D721Med (cell line): ENCODE measurements at places on chromosomes 1 and 21.

DNA sequence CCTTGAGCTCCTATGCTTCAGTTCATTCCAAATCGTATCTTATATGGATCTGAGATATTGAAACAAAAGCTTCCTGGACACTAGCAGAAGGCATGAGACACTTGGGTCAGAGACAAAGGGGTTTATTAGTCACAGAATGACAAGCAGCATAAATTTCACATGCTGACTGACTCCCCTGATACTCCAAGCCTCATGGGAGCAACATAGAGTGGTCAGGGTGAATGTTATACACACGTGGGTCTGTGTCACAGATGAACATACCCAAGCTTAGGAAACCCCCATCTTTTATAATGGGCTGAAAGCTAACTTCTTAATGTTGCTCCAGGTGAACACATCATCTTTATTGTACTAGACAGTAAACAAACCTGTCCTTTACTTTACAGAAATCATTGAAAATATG lies 599.9 kb upstream of the RGS18 start:
- no peak for DNase-seq

DNA sequence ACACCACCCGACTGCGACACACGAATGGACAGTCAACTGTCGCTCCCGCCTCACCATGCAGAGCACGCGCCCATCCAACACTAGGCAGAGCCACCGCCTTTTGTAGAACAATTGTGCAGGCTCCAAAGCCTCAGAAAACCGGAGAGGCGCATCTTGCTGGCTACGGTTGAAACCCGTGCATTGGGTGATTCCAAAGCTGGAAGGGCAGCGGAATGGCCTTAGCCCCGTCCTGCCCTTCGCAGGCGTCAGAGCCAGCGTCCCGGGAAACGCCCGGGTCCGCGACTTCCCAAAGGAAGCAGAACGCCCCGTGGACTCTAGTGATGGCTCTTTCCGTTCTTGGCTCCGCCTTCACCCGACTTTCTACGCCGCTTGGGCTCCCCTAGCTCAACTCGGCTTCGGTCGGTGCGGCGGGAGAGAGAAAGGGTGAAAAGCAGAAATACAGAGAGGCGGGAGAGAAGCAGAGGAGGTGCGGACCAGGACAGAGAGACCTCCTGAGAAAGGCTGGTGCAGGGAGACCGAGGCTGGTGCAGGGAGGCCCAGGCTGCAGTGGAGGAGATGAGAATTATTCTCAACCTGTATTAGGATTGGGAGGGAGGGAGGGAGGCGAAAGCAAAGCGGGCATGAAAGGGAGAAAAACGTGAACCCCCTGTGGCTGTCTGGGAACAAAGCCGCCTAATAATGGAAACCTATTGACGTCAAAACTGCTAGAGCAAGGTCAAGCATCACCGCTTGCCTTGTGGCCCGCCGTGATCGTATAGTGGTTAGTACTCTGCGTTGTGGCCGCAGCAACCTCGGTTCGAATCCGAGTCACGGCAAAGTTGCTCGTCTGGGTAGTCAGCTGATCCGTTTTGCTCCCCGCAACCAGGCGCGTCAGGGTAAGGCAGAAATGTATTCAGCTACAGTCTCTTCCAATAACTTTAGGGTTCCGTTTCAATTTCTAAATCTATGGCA lies 99.5 kb downstream of the PRKAB2 start:
- no peak for DNase-seq

GRCh38 chr1:153629971-153630370 lies 1.7 kb downstream of the S100A1 start:
- DNase-seq, result no peak

DNA sequence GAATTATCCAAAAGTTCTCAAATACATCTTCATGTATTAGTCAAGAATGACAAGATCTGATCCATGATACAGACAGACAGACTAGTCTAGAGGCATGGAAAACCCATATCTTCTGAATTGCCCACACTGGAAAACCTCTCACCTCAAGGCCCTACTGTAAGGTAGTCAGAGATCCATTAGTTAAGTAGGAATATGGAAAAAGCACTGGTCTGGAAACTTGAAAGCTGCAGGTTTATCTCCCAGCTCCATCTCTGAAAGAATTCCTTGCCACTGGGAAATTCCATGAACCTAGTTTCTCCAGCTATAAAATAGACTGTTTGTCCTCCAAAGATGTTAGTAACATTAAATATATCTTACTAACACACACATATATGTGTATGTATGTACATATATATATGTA lies 169.2 kb downstream of the AKT3 start:
- DNase-seq, result no peak

- DNase-seq, result no peak
Observed at GRCh38 chr1:199308349-199308846, 669.6 kb downstream of the PTPRC start.

DNA sequence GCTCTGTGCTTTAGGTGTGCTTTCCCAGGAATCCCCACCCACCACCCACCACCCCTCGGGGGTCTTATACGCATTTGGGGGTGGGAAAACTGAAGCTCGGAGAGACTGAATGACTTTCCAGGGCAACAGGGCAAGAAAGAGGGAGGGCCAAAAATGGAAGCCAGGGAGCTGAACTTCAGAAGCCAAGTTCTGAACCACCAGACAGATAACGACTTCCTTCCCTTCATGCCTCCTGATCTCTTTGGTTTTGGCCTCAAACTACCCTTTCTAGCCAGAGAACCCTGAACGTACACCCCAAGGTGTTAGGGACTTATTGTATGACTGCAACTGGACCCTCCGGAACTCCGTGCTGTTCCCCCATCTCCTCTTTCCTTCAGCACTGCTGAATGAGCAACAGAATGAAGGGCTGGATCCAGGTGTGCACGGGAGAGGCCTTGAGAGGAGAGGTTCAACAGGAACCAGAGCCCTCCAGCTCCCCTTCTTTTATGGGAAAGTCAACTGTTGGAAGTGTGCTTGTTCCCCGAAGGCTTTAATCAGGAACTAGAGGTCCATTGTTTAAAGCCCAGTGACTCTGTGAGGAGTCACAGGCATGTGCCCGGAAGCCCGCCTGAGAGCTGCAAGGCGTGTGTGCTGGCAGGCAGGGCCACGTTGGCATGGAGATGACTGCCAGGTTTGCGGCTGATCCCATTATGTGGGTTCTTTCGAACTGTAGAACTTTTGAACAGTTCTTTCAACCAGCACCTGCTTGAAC lies 3.1 kb downstream of the BACE2 start:
- DNase-seq, result no peak

DNA sequence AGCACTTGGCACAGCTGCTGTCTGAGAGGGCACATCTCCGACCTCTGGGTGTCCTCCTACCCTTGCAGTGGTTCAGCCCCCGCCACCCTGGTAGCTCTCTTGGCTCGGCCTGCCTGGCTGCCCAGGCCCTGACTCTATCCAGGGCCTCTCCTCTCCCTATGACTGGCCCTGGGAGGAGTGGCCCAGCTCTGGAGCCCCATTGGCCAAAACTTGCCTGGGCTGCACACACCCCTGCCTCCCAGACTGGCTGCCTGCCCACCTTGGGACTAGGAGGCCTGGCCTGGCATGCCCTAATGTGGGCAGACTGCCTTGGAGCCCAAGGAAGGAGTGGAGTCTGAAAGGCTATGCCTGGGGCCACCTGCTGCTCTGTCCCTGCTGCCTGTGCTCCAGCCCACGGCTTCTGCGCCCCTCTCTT lies 33.6 kb downstream of the ACOT11 start:
- no peak for DNase-seq

DNA sequence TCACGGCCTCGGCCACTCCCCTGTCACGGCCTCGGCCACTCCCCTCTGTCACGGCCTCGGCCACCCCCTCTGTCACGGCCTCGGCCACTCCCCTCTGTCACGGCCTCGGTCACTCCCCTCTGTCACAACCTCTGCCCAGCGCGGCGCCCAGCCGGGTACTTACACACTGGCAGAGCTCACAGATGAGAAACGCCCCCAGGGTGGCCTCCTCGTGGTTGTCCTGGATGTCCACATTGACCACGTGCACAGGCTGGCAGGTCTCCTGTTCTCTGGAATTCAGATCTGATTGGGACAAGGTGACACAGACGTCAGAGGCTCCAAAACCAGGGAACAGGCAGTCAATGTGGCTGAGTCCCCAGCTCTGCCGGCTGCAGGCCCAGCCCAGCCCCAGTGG lies 3.3 kb upstream of the TMEM240 start:
- no peak for DNase-seq

- no peak for DNase-seq
Observed at GRCh38 chr1:238312969-238313368, 422.2 kb upstream of the ZP4 start.

DNA sequence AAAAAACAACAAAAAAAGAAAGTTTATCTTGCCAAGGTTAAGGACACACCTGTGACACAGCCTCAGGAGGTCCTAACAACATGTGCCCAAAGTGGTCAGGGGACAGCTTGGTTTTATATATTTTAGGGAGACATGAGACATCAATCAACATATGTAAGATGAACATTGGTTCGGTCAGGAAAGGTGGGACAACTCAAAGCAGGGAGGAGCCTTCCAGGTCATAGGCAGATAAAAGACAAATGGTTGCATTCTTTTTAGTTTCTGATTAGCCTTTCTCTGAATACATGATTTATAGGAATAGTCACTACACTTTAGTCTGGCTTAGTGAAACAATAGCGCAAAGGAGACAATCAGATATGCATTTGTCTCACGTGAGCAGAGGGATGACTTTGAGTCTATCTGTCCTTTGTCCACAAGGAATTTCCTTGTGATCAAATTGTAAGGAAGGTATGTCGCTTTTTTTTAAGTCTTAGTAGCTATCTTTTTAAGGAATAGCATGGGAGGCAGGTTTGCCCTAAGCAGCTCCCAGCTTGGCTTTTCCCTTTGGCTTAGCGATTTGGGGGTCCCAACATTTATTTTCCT lies 23.3 kb upstream of the OVAAL start:
- DNase-seq, result no peak

GRCh38 chr21:26933448-26933847 lies 33.4 kb downstream of the ADAMTS5 start:
- DNase-seq, result no peak

DNA sequence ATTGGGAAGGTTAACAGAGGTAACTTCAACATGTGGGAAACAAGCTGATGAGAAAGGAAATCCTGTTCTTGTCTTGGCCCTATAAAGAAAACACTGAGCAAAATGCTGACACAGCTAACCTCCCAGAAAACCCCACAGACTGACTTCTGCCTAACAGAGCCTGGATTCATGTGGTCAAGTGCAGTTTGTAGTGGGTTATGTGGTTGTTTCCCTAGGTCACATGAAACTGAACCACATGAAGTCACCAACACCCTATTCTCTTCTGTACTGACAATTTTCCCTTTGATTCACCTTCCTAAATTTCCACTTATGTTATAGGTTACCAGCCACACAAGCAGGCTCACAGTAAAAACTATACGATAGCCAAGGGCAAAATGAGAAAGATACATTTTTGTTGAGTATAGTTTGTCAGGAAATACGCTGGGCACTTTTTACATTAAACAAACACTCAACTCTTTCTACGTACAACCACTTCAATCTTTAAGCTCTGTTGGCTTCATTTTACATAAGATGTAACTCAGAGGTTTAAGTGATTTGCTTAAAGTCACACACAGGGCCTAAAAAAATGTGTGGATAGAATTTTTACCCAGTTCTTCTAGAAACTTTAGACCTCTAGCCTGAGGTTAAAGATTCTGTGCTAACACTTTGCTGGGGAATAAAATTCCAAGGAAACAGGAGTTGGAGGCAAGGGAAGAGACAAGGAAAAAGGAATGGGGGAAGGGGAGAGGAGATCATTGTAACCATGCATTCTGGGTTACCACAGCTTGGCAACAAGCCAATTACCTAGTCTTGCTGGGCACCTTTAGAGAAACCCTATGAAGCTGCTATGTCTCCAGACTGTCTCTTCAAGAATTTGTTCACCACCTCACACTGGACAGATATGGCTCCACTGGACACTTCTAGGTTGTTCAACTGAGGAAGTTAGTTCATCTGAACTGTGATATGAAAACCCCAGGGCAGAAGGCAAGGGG lies 601.6 kb upstream of the USP24 start:
- no peak for DNase-seq

- DNase-seq, result no peak
Observed at GRCh38 chr21:45448283-45448809, 43.4 kb downstream of the COL18A1 start.

DNA sequence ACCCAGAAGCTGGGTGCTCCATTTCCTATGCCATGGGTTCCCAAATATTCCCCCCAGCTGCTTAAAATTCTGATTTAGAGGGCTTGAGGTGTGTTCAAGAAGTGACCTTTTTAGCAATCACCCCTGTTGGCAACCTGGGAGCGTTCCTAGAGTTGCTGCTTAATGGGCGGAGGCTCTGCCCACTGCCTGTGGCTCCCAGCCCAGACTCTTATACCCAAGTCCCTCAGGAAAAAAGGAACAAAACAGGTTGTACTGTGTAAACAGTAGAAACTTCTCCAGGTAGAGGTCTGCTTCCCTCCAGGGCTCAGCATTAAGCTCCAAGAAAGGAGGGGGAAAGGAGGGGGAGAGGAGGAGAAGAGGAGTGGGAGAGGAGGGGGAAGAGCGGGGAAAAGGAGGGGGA lies 14.6 kb upstream of the TENT5C start:
- no peak for DNase-seq
